ENCODE measurements at places on chromosomes 4 and X. TPM values are rescaled to one million over a fixed set of nuclear protein-coding genes. Genes with fewer than 3 reads are reported as not detected.

KDR gene
- total RNA-seq = 0.05 TPM

TEX13D gene
- total RNA-seq = not detected

VCX gene
- total RNA-seq = 2.8 TPM

MAGEA1 gene
- total RNA-seq = not detected

L1CAM gene
- total RNA-seq = 94.0 TPM

PAK3 gene
- not detected for total RNA-seq

TEX13B gene
- not detected for total RNA-seq

All from A172 (cell line).